ENCODE measurements at places on chromosomes 6 and 20. TPM values are rescaled to one million over a fixed set of nuclear protein-coding genes. Genes with fewer than 3 reads are reported as not detected.

The RIPOR3 gene
- 12.5 TPM for total RNA-seq

The TCF21 gene
- 0.31 TPM for total RNA-seq

The BPIFA3 gene
- not detected for total RNA-seq

The AFDN gene
- 135 TPM for total RNA-seq

The CCN2 gene
- 57.3 TPM for total RNA-seq

The RWDD2A gene
- total RNA-seq = 2.4 TPM

The POPDC3 gene
- total RNA-seq = 70.0 TPM

The DNAH8 gene
- 3.0 TPM for total RNA-seq

The LRRC73 gene
- total RNA-seq = 0.51 TPM

The KCNK17 gene
- 0.62 TPM for total RNA-seq

The CRISP2 gene
- not detected for total RNA-seq

The EYS gene
- 1.0 TPM for total RNA-seq

The IPCEF1 gene
- total RNA-seq = 1.0 TPM

The OR2J3 gene
- not detected for total RNA-seq

The GATA5 gene
- total RNA-seq = not detected

The TEAD3 gene
- total RNA-seq = 19.4 TPM

The TRERF1 gene
- total RNA-seq = 7.1 TPM

The PSORS1C2 gene
- not detected for total RNA-seq

The CD83 gene
- 16.7 TPM for total RNA-seq

The NKAIN2 gene
- total RNA-seq = 1.7 TPM

The GABRR1 gene
- total RNA-seq = 0.41 TPM

The DLL1 gene
- total RNA-seq = 25.0 TPM

The PRICKLE4 gene
- total RNA-seq = 4.4 TPM

The SGK2 gene
- 1.2 TPM for total RNA-seq

The GNAS-AS1 gene
- 2.5 TPM for total RNA-seq

The ACAT2 gene
- 6.4 TPM for total RNA-seq

The DEFB132 gene
- total RNA-seq = not detected

The CST1 gene
- not detected for total RNA-seq

The CLVS2 gene
- 0.10 TPM for total RNA-seq

The KIAA0408 gene
- 33.1 TPM for total RNA-seq

The SNRPB gene
- 101 TPM for total RNA-seq

The DNMT3B gene
- total RNA-seq = 2.9 TPM
